ENCODE measurements at places on chromosomes 5 and 9.

GRCh38 chr5:14505310-14506139, 76.1 kb upstream of the OTULINL start:
- DNase-seq, result no peak

DNA sequence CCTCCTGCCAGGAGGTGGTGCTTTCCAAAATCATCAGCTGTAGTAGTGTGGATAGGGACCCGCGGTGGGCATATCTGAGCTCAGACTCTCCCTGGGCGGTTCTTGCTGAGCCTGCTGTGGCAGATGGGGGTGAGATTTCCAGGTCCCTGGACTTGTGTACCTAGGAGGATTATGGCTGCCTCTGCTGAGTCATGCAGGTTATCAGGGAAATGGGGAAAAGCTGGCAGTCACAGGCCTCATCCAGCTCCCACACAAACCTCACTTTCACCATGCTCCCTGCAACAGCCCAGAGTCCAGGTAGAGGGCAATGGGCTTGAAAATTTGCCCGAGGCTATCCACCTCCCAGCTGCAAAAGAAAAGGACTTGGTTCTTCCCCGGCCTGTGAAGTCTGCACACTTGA, 23.4 kb upstream of the MAMDC2 start:
- no peak for DNase-seq

GRCh38 chr9:133732639-133733408, 5.3 kb downstream of the SARDH start:
- DNase-seq, result no peak

GRCh38 chr9:19409401-19410194, 789 bp downstream of the ACER2 start:
- no peak for DNase-seq

DNA sequence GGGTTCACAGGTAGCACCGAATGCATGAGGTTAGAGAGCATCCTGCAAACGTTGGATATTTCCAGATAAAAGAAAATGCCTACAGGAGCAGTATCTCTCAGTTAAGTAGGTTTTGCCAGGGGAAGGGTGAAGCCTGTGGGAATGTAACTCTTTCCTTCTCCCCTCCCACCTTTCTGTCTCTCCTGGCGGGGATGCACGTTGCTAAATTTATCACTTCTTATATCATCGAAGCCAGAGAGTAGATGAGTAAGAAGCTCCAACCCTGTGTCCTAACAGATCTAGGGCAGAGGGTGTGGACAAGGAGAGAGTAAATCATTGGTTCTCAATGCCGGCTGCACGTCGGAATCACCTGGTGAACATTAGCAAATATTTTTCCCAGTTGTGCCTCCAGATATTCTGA, 457.5 kb downstream of the ENC1 start:
- DNase-seq, result no peak

- DNase-seq, result no peak
Observed at GRCh38 chr5:172420235-172420939, 33.9 kb downstream of the SH3PXD2B start.

- DNase-seq, result no peak
Observed at GRCh38 chr5:109644829-109645228, 44.9 kb upstream of the MAN2A1 start.

DNA sequence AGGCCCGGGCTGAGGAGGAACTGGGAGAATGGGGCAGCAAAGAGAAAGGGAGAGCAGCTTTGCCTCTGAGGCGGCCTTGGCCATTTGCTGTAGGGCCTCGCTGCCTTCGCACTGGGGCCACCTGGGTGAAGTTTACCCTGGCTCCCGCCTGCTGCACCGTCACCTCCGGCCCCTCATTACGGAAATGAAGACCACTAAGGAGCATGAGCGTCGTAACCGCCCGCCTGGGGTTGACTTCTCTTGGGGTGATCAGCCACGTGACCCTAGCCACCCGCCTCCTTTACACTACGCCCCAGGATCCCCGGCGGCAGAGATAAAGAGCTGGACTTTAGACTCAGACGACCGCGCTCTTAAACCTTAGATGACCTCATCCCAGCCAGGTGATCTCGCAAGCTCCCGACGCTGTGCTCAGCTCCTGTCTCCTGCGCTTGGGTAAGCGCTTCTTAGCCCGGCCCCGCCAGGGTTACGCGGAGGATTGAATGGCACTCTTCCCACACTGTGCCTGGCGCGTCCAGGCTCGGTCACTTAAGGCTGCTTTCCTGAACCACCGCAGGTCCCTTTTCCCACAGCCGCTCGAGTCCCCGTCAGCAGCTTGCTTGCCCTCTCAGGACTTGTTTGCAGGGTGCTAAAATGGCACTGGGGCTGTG, 107.9 kb upstream of the LARP1 start:
- no peak for DNase-seq

DNA sequence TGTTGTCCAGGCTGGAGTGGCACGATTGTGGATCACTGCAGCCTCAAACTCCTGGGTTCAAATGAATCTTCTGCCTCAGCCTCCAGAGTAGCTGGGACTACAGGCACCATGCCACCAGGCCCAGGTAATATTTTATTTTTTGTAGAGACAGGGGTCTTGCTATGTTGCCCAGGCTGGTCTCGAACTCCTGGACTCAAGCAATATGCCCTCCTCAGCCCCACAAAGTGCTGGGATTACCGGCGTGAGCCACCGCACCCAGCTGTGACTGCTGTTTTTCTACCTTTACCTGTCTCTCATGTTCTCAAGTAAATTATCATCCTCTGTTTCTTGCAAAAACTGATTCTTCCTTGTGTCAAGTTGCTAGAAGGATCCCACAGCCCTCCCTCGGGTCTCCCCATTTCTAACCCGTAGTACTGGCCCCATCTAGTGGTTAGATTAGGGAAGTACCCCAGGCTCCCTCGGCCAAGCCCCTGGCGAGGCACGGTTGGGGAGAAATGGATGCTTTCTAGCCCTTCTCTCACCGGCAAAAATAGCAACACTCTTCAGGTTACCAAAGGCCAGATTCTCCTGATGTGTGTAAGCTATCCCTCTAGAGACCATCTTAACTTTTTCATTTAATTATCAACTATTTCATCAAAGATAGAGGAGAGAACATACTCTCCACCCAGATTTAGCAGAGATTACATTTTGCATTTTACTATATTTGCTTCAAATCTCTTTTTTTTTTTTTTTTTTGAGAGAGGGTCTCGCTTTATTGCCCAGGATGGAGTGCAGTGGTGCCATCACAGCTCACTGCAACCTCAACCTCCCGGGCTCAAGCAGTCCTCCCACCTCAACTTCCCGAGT, 19.2 kb upstream of the TOR1B start:
- DNase-seq, result peak; percentile 75

GRCh38 chr9:33245341-33245740, 5.4 kb downstream of the SPINK4 start:
- no peak for DNase-seq

DNA sequence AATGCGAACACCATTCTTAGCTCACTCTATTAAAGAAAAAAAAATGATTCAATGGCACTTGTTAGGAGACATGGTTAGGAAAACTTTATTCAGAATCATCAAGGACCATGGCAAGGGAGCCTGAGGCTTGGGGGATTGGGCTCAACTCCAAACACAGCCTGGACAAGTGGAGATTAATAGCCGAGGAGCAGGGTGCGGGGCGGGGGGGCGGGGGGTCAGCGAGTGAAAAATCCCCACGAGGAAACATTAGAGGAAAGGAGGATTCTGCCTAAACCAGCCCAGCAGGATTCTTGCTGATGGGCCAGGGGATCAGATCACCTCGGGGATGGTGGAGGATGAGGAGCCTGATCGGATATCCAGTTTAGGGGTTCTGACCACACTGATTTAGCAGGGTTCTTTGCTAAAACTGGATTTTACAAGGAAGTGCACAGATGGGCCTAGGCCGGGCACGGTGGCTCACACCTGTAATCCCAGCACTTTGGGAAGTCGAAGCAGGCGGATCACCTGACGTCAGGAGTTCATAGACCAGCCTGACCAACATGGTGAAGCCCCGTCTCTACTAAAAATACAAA, 24.4 kb upstream of the FIBCD1 start:
- no peak for DNase-seq

DNA sequence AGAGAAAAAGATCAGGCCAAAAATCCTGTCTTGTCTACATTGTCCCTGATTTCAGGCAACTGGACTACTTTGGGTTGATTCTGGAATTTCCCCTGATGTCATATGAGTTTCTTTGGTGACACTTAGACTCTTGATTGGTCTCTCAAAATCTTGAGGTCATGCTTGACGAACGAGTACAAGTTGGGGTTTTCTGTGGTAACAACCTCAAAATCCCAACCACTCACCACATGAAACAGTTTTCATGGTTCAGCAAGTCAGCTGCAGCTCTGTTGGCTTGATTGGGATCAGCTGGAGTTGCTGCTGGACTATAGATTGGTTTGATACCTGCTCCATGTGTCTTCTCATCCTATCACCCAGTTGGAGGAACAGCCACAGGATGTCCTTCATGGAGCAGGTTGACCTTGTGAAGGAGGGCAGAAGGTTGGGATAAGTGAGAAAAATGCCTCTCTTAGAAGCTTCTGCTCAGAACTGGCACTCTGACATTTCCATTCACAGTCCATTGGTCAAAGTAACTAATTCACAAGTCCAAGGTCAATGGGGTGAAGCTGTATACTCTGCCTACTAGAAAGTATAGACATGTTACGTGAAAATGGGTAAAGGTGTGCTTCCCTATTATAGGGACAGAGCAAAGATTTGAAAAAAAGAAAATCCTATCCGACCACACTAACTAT, 284.5 kb downstream of the SH3GL2 start:
- DNase-seq, result no peak

GRCh38 chr9:93947409-93948070, 7.6 kb downstream of the BARX1 start:
- DNase-seq, result no peak

DNA sequence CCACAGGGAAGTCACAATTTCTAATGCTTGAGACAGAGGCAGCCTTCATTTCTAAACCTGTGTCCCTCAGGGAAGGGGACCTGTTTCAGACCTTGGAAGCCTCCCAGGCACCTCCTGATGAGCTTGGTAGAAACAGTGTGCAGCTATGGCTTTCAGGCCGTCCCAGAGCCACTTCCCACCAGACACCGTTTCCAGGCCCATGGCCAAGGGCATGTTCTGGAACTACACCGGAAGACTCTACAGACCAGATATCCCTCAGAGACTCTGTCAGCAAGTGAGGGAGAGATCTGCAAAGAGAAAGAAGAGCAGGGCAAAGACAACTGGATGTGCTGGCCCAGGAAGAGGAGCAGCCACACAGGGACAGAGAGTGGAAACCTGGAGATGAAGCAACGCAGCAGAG, 82.2 kb upstream of the HSPA9 start:
- DNase-seq, result no peak

DNA sequence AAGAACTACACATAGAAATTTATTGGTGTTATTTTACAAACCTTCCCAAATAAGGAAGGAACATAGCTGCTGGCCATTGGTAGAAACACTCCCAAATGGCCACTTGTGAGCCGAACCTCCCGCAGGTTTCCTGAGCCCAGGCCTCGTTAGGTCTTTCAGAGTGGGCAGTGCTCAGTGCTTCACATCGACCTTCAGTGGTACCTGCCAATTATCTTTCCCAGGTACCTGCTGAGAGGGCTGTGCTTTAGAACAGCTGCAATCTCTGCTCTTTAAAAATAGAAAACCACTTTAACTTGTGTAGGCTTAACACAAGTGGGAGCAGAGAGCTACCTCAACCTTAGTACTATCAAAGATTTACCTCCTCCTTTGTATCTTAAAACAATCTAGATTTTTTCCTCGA, 334.1 kb downstream of the RFX3 start:
- DNase-seq, result no peak

DNA sequence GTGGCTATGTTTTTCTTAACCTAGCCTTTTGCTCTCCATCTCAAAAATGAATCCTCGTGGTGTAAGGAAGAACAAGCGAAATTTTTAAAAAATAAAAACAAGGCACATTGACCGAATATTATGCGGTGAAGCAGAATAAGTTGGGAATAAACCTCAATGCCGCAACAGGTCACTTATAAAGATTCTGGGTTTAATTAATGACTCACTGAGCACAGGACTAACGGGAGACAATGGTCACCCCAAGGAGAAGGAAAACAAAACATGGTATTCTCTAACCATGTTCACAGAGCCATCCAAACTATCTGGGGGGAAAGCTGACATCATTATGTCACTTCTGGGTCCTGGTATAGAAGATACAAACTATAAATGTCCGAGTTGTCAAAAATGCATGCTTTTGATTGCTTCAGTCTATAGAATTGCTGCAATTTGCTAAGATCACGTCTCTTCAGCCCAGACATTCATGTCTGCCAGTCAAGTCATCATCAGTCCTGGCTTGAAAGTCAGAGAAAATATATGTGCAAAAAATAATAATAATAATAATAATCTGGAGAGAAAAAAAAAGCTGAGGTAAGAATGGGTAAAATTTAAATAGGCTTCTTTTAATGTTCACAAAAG, 280.6 kb downstream of the NR2F1-AS1 start:
- DNase-seq, result no peak

DNA sequence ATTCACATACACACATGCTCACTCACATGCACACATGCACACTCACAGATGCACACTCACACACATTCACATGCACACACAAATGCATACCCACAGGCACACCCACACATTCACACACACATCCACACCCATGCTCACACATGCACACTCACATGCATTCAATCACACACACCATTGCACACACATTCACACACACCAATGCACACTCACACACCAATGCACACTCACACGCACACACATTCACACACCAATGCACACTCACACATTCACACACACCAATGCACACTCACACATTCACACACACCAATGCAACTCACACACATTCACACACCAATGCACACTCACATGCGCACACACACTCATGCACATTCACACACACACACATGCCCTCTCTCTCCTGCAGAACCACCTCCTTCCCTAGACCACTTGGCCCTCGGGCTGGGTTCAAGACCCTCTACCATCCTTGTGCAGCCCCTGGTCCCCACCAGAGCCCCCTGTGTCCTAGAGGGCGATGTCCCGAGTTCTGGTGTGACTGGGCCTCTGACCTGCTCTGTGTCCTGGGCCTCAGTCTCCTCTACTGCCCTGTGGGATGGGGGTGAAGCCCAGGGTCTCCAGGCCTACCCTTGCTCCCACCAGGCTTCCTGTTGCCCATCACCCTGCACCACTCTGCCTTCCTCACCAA, 139.0 kb downstream of the OLFM1 start:
- no peak for DNase-seq

DNA sequence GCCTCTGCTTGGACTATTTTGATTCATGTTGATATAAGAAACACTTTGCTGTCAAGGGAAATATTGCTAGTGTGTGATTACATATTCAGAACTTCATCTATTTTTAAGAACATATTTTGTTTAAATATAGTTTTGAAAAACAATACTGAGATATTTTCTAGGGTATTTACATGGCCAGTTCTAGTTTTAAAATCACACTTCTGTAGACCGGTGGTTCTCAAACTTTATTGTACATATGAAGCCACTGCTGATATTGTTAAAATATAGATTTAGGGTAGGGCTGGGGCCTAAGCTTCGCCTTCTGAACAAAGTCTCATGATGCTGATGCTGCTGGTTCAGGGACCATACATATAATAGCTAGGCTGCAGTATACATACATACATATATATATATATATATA, 1000.0 kb downstream of the PTPRD start:
- DNase-seq, result no peak

Data from CD4-positive, alpha-beta T cell treated with Interleukin-6 at 100 ng/mL for 8 hours (primary cell).